ENCODE measurements at places on chromosomes 2 and 18.

- DNase-seq = no peak
Measured at GRCh38 chr2:152400607-152401214, 65.7 kb downstream of the FMNL2 start.

DNA sequence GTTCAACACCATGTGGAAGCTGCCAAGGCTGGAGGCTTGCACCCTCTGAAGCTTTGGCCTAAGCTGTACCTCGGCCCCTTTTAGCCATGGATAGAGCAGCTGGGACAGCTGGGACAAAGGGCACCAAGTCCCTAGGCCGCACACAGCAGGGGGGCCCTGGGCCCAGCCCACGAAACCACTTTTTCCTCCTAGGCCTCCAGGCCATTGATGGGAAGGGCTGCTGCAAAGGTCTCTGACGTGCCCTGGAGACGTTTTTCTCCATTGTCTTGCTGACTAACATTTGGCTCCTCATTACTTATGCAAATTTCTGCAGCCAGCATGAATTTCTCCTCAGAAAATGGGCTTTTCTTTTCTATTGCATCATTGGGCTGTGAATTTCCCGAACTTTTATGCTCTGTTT lies 13.7 kb downstream of the RAPGEF4 start:
- DNase-seq = no peak

GRCh38 chr2:140473851-140474250 lies 1657.0 kb downstream of the LRP1B start:
- DNase-seq = no peak

- no peak for DNase-seq
Measured at GRCh38 chr18:39178166-39178565, 1612.6 kb upstream of the CELF4 start.

GRCh38 chr2:149134335-149134923 lies 95.9 kb downstream of the LYPD6B start:
- DNase-seq = no peak

GRCh38 chr2:165778187-165778556 lies 15.9 kb downstream of the GALNT3 start:
- DNase-seq = no peak

DNA sequence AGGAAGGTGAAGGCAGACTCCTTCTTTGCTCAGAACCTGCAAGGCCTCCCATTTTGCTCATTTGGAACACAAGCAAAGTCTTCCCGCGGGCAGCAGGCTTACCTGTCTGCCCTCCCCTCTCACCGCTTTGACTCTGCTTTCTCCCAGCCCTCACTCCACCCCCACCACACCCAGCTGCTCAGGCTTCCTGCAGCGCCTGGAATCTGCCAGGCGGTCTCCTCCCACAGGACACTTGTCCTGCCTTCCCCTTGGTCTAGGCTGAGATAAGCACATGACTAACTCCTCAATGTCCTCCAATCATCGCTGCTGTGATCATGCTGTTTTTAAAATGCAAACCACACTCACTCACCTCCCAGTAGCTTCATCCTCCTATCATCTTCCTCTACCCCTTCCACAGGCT lies 430.0 kb downstream of the ZNF516 start:
- no peak for DNase-seq

DNA sequence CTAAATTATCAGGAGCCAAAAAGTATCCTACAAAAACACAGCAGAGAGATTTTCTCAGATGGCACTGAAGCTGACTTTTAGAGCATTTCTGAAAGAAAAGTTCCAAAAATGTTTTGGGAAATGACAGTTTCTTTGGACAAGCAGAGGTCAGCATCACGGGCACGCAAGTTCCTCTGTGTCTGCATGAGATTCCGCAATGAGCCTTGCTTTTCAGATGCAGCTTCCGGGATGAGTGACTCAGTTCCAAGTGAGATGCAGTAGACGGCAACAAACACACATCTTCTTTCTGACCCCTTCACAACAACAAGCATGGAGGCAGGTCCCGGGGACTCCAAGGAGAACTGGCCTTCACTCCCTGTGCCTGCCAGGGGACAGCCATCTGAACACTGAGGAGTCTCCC lies 76.6 kb downstream of the EIPR1 start:
- peak; percentile 25 for DNase-seq

DNA sequence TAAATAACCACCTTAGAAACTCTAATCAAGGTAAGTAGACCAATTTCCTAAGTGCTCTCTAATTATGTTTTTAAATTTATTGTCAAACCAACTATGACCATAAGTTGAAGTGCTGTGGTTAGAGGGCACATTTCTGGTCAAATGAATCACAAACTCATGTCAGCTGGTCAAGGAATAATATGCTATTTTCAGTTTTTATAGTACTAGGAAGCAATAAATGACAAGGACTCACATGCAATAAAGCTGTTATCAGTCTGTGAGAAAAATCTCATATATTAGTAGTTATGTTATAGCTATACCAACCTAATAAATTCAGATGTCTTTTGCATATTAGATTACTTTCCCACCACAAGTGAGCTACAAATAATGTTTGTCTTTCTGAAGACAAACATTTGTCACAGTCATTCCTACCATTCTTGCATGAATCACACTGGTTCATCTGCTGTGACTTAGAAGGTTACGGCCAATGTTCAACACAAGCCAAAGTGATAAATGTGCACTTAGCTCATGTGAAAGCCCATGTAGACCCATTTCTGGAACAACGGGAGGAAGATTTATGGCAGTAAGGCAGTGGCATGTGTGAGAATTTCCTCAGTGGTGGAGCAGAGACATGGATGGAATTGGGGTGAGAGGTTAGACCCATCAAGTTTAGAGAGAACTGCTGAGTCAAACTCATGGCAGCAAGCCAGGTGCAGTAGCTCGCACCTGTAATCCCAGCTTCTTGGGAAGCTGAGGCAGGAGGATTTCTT lies 27.4 kb upstream of the CCNYL1 start:
- peak; percentile 52 for DNase-seq

All from dermis blood vessel endothelial cell (primary cell).